Caco-2 (cell line): ENCODE measurements at places on chromosomes 4 and X.

DNA sequence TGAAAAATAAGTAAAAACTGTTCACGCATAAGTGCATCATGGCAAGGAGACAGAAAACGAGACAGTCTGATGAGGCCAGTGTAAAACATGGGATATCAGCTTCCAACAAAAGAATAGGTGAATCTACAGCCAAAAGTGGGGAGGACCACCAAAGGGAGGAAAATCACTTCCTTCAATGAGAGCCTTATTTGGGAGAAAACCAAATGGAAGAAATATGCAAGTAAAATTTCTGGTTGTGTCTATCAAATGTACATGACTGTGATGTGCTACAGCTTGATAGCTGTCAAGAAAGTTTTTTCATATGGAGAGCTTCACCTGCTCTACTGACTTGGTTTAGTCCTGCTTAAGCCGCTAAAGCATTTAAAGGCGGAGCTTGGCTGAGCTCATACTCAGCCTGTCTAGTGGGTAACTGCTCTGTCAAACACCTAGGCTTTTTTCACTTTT, 66.2 kb downstream of the MAGEA1 start:
- DNase-seq, result no peak

DNA sequence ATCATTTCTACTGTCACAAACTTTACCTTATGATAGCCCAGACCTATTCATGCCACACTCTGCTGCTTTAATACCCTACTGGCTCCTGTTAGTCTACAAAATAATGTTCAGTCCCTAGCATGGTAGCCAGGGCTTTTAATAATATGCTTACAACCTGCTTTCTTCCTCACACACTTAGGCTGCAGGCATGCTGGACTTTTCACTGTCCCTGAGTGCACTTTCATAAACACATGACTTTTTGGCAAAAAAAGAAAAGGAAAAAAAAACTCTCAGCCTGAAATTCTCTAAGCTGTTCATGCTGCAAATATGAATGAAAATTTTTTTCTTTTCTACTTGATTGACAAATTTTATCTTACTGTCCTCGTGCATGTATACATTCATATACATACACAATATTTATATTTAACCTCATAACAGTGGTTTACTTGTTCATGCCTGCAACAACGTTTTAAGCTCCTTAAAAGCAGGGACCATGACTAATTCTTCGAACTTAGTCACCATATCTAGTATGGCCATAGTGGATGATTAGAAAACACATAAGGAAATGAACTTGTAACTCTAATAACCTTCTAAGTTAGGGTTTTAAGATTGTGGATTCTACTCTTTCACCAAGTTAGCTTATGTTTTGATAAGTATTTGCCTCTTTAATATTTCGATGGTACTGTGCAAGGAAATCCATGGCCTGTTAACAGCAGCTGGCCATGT, 229.5 kb downstream of the SPCS3 start:
- no peak for DNase-seq

- no peak for DNase-seq
Measured at GRCh38 chr4:72275381-72275780, 243.6 kb downstream of the NPFFR2 start.

GRCh38 chr4:74117024-74117534, 18.1 kb upstream of the CXCL2 start:
- peak; percentile 7 for DNase-seq

DNA sequence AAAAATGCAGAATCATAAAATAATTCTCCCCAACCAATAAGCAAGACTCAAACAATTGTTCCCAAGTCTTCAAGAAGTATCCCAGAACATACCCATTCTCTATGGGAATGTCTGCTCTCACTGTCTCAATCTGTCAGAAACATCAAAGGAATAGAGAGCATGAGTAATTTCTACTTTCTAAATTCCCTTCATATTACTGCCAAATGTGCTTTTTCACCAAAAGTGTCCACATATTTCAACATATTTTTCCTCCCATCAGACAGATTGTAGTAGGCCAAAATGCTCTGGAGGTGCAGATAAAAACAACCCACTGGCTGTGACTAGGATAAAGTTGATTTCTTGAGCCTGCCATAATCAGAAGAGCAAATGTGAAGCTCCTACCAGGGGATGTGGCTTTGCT, 692.0 kb upstream of the FAM241A start:
- no peak for DNase-seq

- no peak for DNase-seq
Measured at GRCh38 chr4:102246416-102246815, 98.9 kb downstream of the SLC39A8 start.

GRCh38 chr4:155952501-155952901, 1.2 kb downstream of the CTSO start:
- no peak for DNase-seq

- no peak for DNase-seq
Measured at GRCh38 chr4:40307627-40308497, 27.3 kb upstream of the CHRNA9 start.

DNA sequence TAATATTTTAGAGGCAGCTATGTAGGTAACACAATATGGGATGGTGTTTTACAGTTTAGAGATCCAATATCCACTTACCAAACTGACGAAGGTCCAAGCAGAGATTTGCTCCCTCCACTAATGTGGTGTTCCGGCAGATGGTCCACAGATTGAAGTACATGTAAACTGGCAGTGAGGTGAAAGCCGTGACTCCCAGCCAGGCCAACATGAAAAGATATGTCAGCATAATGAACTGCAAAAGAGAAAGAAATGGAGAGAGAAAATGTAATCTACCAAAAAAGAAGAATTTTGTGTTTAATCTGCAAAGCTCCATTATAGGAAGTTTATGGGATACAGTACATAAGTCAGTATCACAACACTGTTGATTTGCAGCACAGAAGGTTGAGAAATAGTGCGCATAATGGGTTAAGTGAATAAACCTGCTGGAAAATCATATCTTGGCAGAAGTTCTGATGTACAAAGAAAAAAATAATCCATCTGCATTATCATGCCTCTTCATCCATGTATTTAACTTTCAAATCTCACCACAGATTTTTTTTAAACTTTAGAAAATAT, 160.2 kb downstream of the GPM6A start:
- DNase-seq, result no peak

DNA sequence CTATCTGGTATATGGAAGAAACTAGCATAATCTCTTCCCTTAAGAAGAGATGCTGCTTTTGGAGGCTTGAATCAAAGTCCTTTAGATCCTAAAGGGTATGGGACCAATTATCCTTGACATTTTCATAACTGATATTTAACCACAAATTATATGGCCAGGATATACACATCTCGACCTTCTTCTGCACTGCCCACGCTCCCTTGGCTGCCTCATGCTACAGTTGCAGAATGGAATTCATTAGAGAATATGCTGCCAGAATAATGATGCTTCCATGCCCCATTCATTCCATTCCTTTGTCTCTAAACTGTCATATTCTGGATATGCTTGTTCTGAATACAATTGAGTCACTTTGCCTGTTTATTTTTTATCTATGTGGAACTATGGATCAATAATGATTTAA, 157.1 kb upstream of the PACRGL start:
- DNase-seq, result no peak

GRCh38 chr4:184446132-184446658, 28.2 kb downstream of the IRF2 start:
- DNase-seq, result no peak

- DNase-seq, result no peak
Measured at GRCh38 chrX:77679144-77679543, 106.9 kb downstream of the ATRX start.

DNA sequence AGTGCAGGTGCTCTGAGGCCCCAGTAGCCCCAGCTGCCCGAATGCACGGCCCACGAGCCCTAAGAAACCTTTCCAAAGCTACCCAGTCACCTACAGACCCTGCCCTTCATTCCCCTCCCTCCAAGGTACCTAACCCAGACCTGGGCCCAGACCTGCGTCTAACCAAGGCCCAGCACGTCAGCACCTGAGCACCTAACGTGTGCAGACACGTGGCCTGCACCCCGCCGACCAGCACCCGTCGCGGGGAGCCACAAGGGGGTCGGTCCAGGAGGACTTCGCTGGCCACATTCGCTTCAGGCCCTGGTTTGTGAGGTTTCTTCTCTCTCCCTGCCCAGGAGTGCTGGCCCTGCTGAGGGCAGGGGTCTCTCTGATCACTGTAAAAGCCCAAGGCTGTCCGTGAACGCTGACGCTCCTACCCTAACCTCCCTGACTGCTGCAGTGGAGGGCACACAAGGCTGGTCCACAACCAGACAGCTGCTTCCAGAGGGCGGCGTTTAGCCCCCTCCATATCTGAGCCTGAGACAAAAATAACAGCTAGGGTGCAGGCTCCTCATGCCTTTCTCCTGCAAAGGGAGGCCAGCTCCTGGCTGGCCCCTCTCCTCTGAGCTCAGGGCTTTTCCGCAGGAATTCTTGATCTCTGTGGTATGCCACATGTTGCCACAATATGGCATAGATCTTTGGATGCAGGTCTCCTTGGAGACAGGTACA, 31.8 kb downstream of the WDR1 start:
- DNase-seq, result no peak

DNA sequence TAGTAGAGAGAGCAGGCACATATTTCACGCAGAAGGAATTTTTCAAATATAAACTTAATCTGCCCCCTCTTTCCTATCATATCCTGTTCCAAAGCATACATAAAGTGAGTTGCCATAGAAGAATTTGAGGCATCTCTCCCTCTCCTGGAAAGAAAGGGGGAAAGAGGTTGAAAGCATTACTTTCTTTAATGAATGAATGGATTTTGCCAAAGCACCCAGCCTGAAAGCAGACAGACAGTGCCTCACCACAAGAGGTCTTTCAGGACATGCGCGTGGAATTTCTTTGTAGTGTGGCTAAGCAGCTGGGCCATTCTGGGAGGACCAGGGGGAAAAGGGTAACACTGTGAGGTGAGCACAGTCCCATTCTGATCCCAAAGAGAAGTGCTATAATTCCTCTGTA, 651.4 kb downstream of the IQCM start:
- DNase-seq, result no peak

DNA sequence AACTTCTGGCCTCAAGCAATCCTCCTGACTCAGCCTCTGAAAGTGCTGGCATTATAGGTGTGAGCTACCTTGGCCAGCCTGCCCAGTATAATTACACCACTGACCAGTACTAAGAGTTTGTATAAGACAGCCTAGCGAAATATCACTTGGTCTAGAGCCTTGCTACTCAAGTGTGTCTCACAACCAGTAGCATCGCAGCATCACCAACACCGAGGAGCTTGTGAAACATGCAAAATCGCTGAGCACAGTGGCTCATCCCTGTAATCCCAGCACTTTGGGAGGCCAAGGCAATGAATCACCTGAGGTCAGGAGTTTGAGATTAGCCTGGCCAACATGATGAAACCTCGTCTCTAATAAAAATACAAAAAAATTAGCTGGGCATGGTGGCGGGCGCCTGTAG, 102.0 kb upstream of the GATB start:
- no peak for DNase-seq

GRCh38 chr4:112939901-112940300, 109.6 kb upstream of the ANK2 start:
- DNase-seq, result no peak
